ENCODE measurements at places on chromosomes 3 and 15. TPM values are rescaled to one million over a fixed set of nuclear protein-coding genes. Genes with fewer than 3 reads are reported as not detected.
A peak's percentile ranks its signal among the peaks of the same experiment; 100 is the strongest.

- DNase-seq = no peak
These were observed 17.4 kb upstream of the MINDY4B start for GRCh38 chr3:150922611-150923010.

- DNase-seq = no peak
These were observed 275.8 kb upstream of the RBMS3 start for GRCh38 chr3:29004885-29005599.

GRCh38 chr3:161264852-161265251 lies 43.7 kb downstream of the NMD3 start:
- DNase-seq = no peak

- DNase-seq = no peak
These were observed 87.2 kb downstream of the HMG20A start for GRCh38 chr15:77507911-77508310.

DNA sequence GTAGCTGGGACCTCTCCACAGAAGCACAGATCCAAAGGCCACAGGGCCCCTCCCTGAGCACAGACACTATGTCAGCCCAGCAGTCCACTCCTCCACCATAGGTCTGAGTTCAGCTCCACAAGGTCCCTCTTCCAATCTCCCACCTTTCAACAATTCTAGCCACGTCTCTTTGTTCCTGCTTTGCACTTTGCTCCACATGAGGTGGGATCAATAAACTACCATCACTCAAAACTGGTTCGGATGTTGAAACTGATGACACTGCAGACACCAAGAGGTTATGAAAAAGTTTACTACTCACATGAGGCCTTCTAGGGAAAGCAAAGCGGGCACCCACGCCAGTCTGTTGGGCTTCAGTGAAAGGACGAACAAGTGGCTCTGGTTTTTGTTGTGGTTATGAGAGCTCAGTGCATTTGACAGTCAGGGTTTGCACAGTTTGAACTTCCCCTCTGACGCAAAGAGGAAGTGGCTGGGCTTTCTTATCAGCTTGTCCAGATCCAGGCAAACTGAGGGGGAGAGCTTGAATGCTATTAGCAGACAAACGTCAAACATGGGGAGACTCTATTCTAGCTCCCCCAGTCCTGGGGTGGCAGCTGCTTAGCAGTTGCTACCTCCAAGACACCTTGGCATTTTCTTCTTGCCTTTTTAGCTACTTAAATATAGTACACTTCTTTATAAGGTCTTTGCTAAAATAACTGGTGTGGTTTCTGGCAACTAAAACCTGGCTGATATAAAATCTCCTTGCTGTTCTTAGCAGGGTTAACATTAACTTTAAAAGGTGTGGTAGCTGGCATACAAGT lies 37.8 kb downstream of the ZNF445 start:
- DNase-seq = peak; percentile 77

- DNase-seq = no peak
These were observed 29.8 kb downstream of the SPICE1 start for GRCh38 chr3:113485161-113485609.

PRTG gene
- total RNA-seq = not detected

GRCh38 chr15:59741274-59741906 lies 52.3 kb upstream of the BNIP2 start:
- DNase-seq = no peak

DNA sequence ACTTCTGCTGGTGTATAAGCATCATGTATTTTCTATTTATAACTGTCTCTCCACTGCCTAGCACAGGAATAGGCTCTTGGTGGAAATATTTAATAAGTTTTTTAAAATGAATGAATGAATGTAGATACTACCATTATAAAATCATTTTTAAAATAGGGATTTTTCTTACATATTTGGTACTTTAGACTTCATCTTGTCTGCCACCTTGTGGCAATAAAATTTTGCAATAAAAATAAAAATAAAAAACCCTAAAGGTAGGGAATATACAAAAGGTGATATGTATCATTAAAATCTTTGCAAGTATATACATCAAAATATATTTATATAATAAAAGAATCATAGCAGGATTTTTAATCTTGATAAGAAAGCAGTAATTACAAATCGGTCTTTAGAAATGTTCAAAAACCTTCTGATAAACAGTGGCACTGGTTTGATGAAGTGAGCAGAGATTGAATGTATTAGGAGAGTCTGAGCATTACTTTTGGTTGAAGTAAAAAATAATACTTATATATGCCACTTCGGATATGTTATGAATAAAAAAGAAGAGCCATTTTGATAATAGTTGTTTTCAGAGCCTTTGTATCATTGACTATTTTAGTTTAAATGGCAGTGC lies 95.2 kb downstream of the SPATA16 start:
- no peak for DNase-seq

CLRN1 gene
- total RNA-seq = not detected

- DNase-seq = no peak
These were observed 433.3 kb downstream of the RAP2B start for GRCh38 chr3:153595186-153595815.

DNA sequence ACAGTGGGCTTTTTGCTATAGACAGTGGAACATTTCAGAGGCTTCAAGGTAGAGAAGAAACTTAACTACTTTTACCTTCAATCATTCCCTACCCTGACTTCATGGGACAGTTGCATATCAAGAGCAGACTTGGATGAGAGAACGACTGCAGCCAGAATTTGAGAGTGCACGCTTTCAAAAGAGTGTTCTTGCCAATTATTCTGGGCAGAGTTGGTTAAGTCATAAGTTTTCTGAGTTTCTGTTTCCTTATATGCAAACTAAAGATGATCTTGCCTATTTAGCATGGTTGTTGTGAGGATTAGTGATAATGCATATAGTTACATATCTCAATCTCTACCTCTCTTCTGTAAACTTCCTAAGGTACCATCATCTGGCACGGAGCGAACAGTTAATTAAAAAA lies 7.6 kb downstream of the SLC9A9 start:
- no peak for DNase-seq

GRCh38 chr3:114313426-114313825 lies 19.6 kb downstream of the TIGIT start:
- no peak for DNase-seq

DNA sequence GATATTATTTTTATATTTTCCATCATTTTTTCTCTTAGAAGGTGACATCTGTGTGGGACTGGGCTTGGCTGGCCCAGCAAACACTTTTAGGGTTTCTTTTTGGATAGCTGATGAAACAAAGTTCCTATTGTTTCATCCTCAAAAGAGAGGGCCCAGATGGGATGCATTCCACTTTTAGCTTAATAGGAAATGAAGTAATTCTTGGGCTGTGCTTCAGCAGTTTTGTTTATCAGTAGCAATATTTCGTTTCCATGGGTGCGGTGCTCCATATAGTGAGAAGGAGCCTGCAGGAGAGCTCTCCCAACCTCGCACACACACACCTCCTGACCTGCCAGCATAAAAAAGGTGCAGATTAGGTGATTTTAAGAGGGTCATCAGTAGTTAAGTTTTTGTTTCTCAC lies 147.5 kb downstream of the AKAP13 start:
- no peak for DNase-seq

DNA sequence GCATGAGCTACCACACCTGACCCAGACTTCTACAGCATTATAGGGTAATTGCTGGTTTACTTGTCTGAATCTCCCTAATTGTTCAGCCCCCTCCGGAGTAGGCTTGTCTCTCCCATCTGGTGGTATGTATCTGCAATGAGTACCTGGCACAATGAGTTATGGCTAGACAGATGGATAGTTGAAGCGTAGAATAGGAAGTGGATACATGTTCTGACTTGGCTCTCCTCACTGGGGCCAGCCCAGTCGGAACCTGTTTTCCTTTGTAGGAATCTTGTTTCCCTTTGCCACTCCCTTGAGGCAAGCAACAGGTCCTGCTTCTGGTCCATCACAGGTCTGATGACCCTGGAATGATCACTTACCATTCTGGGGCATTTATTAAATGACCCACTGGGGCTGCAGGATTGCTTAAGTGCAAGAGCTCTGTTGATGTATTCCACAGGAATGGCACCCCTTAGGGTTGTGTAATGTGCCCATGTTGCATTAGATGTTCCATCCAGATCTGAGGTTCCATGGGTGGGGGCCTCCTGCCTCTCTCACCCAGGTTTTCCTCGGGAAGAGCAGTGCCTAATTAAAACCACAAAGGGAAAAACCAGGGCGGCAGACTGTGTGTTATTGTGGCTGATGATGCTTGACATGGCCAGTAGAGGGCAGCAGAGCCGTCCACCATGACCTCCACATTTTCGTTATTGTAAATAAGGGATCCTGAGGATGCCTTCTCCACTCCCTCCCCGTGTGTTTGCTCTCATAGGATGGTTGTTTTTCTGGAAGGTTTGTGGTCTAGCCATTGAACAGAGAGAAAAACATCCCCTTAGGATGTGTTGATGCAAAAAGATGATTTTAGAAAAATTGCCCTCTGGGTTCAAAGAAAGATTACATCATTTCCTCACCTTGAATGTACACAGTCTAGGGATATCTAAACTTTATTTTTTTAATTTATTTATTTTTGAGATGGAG lies 58.0 kb downstream of the CMTM8 start:
- DNase-seq = peak; percentile 73

ALPK3 gene
- total RNA-seq = 0.07 TPM

Measured in activated naive CD4-positive, alpha-beta T cell treated with anti-CD3 and anti-CD28 coated beads, Interleukin-2, amount 50 U/mL, for 72 hours (primary cell).